ENCODE measurements at places on chromosomes 13 and 19.

DNA sequence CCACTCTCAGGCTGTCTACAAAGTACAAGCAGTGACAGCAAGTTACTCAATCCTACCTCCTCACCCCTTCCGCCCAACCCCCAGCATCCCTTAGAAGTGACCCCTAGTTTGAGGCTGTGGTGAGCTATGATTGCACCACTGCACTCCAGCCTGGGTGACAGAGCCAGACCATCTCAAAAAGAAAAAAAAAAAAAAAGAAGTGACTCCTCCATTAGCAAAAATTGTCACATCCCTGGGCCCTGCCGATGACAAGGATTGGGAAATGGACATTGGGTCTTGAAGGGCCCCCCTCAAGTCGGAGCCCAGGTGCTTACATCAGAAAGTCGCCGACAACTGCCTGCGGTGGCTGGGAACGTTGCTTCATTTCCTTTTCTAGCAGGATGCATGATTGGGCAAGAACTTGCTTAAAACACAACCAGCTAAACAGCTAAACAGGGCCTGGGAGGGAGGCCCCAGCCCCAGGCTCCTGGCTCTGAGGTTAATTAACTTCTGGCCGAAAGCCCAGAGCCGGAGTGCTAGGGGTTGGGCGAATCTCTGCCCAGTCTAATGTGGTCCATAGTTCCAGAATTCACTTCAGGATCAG, 15.3 kb downstream of the RAB3D start:
- DNase-seq: peak; percentile 66

DNA sequence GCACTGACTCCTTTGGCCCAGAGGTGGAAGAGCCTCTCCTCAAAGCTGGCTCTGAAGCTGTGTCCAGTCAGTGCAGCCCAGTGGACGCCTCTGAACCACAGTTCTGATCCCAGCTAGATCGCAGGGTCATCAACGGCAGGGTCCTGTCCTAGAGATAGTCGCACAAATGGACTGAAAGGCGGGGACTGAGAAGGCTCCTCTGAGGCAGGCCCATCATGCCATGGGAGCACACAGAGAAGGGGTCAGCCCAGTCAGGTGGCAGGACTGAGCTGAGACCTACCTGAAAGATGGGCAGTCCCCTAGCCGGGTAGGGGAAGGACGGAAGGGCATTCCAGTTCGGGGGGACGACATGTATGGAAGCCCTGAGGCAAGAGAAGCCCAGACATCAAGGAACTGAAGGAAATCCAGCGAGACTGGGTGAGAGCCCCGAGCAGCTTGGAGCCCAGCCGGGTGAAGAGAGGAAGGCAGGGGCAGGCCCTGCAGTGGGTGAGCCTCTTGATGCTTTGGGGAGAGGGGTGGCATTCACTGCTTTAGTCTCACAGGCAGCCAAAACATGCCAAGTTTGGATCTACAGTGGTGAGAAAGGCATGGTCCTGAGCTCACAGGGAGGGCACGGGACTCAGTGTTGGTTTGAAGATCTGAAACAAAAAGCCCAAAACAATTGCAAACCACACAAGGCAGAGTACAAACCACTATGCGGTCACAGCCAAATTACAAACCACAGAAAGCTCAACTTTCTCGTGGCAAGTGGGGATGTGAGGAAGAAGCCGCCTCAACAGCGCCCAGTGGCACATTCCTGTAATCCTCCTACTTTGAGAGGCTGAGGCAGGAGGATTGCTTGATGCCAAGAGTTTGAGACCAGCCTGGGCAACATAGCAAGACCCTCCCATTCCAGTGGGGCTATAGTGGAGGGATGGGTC, 10.0 kb downstream of the CALM3 start:
- DNase-seq: no peak

- DNase-seq: no peak
These were observed 6.3 kb downstream of the GPR180 start for GRCh38 chr13:94607939-94608338.

- DNase-seq: no peak
These were observed 45.6 kb downstream of the ANKRD10 start for GRCh38 chr13:110869231-110869804.

GRCh38 chr13:31320946-31321345, 121.2 kb downstream of the B3GLCT start:
- no peak for DNase-seq

GRCh38 chr13:110706570-110707372, 855 bp upstream of the CARS2 start:
- DNase-seq: no peak

GRCh38 chr13:69980799-69981198, 126.8 kb upstream of the ATXN8OS start:
- DNase-seq: no peak

DNA sequence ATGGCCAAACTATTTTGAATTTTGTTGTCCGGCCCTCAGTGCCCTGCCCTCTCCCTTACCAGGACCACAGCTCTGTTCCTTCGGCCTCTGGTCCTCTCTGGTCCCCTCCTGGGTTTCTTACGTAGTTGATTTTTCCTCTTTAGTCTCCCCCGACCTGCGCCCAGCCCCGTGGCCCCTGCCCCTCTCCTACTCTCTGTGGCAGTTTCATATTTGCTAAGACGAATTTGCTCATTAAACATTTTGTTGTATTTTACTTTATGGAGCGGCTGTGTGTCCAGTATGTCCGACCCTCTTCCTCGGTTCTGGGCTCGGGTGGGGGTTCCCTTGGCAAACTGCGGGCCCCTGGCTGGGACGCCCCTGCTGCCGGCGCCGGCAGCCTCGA, 576 bp upstream of the EPN1 start:
- no peak for DNase-seq

GRCh38 chr13:108897955-108898354, 268.5 kb downstream of the MYO16 start:
- no peak for DNase-seq

- no peak for DNase-seq
These were observed 249.1 kb downstream of the GPC5 start for GRCh38 chr13:91647361-91647990.

GRCh38 chr19:11580116-11580515, 2.7 kb upstream of the ACP5 start:
- no peak for DNase-seq

DNA sequence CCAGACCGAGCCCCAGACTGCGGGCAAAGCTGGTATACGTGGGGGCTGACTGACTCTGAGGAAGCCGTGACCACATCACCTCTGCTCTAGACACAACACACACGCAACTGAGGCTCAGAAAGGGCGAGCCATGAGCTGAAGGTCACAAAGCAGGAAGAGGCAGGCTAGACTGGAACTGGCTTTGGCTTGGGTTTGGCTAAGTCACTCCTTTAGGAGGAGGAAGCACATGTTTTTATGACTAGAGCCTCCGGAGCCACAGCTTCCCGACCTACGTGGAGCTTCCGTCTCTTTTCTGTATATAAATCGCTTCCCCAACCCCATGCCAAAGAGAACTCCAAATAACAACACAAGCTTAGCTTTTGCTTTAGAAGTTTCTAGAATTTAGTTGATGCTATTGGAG, 48.0 kb downstream of the RFX2 start:
- DNase-seq: peak; percentile 49

- no peak for DNase-seq
These were observed 407.8 kb downstream of the KLF5 start for GRCh38 chr13:73466561-73466960.

DNA sequence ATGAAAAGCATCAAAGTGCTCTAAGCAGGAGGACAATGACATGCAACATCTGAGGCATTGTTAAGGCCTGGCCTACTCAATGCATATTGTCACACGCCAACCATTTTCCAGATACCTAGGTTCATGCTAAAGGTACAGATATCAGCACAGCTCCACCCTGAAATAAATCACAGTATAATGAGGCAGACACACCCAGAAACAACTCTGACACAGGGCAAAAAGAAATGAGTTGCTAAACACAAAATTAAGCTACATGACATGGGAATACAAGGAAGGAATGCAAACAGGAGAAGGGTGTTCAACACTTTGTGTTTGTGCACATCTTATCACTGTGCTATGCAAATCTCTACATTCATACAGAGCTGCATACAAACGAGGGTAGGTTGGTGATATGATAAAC, 86.5 kb downstream of the EPSTI1 start:
- no peak for DNase-seq

DNA sequence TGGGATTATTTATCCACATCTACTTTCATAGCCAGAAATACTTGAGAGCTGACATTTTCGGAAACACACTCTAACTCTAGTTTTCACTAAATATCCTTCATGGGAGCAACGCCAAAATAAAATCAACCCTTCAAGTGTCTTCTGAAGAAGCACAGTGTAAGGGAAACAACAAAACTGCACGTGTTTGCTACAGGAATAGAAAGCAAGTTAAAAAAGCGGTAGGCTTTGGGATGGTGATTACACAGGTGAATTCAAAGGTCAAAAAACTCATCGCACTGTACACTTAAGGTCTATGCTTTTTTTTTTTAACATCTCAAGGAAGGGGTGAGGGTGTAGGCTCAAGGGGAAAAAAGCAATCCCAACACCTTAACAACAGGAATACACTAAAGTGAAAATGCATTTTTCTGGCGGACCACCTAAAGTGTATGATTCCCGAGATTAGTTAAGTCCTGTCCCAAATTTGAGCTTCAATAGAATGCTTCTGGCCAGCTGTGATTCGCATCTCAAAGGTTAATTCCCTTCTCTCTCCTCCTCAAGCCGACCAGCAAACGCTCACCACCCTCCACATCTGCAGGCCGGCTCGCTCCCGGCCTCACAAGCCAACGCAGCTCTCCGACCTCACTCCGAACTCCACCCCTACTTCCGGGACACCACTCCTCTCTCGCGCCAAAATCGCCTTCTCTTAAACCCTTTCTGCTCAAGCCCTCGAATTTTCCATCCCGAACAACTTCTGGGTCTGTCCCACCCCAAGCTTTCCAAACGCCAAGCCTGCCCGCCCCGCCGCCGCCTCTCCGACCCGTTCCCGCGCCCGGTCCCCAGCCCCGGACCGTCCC, 1.1 kb downstream of the ARGLU1 start:
- DNase-seq: peak; percentile 55

GRCh38 chr19:1435378-1435989, 2.7 kb upstream of the RPS15 start:
- no peak for DNase-seq

DNA sequence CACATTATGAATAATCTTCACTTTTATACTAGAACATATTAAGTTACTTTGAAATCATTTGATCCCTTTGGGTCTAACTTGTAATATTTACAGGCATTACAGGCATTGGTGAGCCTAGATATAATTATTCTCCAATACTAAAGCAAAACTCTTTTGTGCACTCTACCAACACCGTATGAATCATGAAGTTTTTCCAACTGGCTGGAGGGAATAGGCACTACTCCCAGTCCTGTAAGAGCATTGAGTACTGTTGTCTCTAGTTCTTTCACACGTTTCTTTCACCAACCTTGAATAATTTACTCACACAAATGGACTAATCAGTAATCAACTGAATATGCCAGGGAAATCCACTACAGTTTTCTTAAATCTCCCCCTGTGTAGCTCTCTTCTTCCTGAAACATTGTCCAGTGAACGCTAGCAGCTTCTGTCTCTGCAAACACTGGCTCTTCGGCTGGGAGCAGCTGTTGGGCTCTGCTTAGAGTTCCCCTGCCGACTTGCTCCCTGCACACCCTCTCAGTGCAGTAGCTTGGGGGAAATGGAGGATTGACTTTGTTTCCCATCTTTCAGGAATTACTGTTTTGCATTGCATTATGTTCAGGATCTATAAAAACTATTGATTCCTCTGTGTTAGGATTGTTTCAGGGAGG, 476.7 kb downstream of the RFC3 start:
- DNase-seq: no peak

DNA sequence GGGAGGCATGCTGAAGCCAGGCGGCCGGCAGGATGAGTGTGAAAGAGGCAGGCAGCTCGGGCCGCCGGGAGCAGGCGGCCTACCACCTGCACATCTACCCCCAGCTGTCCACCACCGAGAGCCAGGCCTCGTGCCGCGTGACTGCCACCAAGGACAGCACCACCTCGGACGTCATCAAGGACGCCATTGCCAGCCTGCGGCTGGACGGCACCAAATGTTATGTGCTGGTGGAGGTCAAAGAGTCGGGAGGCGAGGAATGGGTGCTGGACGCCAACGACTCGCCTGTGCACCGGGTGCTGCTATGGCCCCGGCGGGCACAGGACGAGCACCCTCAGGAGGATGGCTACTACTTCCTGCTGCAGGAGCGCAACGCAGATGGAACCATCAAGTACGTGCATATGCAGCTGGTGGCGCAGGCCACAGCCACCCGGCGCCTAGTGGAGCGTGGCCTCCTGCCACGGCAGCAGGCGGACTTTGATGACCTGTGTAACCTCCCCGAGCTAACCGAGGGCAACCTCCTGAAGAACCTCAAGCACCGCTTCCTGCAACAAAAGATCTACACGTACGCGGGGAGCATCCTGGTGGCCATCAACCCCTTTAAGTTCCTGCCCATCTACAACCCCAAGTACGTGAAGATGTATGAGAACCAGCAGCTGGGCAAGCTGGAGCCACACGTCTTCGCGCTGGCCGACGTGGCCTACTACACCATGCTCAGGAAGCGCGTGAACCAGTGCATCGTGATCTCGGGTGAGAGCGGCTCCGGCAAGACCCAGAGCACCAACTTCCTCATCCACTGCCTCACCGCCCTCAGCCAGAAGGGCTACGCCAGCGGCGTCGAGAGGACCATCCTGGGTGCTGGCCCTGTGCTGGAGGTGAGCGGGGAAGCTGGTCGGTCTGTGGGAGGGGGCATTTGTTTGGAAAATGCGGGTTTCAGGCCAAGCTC, 26.4 kb downstream of the MYO9B start:
- DNase-seq: no peak
